ENCODE measurements at places on chromosomes 5 and 9. TPM values are rescaled to one million over a fixed set of nuclear protein-coding genes. Genes with fewer than 3 reads are reported as not detected.

DNA sequence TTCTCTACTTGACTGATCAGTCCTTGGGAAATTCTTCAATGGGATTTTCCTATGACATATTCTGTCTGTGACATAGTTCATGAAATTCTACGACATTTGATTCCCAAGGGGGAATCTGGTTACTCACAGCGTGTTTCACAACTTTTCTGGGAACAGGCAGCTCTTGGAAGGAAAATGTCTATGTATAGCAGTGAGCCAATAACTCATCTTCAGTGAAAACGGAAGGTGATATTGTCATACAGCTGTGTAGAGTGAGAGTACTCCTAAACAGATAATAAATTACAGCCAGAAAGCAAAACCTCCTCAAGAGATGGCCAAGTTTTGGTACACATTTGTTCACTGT, 91.4 kb downstream of the C9orf152 start:
- H3K36me3 ChIP-seq: no peaks in the 10 kb centered on the region
- peaks cover 38% of the 10 kb centered on the region for H3K4me1 ChIP-seq
- no peak for DNase-seq
- H3K4me3 ChIP-seq: no peak overlapping the region
- H3K27ac ChIP-seq: peak overlapping the region; percentile 96

- peaks cover 12% of the 10 kb centered on the region for H3K4me1 ChIP-seq
- no peaks in the 10 kb centered on the region for H3K36me3 ChIP-seq
- H3K27ac ChIP-seq: peak overlapping the region; percentile 85
- H3K27me3 ChIP-seq: no peaks in the 10 kb centered on the region
Measured at GRCh38 chr5:27328480-27328879, 290.1 kb upstream of the CDH9 start.

- H3K27me3 ChIP-seq: no peaks in the 10 kb centered on the region
- H3K4me3 ChIP-seq: no peak overlapping the region
- H3K27ac ChIP-seq: no peak overlapping the region
Measured at GRCh38 chr9:137382444-137383080, 40.4 kb downstream of the EXD3 start.

DNA sequence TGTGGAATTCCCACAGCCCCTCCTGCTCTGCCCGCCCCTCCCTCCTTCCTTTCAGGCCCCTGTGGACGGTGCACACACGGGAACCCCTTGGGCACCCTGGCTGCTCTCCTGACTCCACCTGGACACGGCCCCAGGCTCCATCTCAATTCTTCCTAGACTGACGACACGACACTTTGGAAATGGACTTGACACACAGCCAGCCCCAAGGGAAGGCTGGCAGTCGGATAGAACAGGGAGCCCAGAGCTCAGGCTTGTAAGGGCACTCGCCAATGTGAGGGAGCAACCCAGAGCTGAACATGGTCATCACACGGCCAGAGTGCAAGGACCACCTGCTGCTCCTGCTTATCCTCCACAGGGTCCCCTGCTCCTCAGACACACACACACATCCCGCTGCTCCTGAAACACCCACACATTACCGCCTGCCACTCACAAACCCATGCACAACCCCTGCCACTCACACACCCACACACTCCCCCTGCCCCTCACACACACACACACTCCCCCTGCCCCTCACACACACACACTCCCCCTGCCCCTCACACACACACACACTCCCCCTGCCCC, 8.9 kb downstream of the SLC9A3 start:
- peaks cover 2% of the 10 kb centered on the region for H3K36me3 ChIP-seq
- peaks cover 46% of the 10 kb centered on the region for H3K27me3 ChIP-seq
- no peak overlapping the region for H3K4me3 ChIP-seq
- no peak for DNase-seq

DNA sequence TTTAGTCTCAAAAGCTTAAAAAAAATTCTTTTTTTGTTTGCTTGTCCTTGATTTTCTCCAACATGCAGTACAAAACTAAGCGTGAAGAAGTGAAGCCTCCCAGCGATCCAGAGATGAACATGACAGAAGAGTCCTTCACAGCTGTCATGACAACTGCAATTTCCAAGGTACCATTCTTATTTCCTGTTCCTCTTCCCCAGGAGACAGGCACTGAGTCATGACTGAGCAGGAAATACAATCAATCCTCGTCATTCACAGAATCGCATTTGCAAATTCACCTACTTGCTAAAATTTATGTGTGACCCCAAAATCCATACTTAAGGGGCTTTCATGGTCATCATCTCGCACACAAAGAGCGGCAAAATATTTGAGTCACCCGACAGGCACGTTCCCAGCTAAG, 77.3 kb downstream of the SLC1A1 start:
- no peaks in the 10 kb centered on the region for H3K4me1 ChIP-seq
- H3K27ac ChIP-seq: no peak overlapping the region
- no peaks in the 10 kb centered on the region for H3K27me3 ChIP-seq

- H3K27ac ChIP-seq: no peak overlapping the region
- no peaks in the 10 kb centered on the region for H3K4me1 ChIP-seq
- no peaks in the 10 kb centered on the region for H3K36me3 ChIP-seq
- H3K4me3 ChIP-seq: no peak overlapping the region
- peaks cover 35% of the 10 kb centered on the region for H3K27me3 ChIP-seq
Measured at GRCh38 chr9:37636511-37637448, 14.0 kb upstream of the FRMPD1 start.

GRCh38 chr5:172828911-172829431, 5.1 kb upstream of the ERGIC1 start:
- DNase-seq: no peak
- H3K4me1 ChIP-seq: peaks cover 28% of the 10 kb centered on the region
- H3K27ac ChIP-seq: peak overlapping the region; percentile 30
- no peaks in the 10 kb centered on the region for H3K27me3 ChIP-seq
- H3K4me3 ChIP-seq: no peak overlapping the region
- peaks cover 15% of the 10 kb centered on the region for H3K36me3 ChIP-seq

- DNase-seq: no peak
- H3K4me3 ChIP-seq: no peak overlapping the region
- no peaks in the 10 kb centered on the region for H3K27me3 ChIP-seq
- no peak overlapping the region for H3K27ac ChIP-seq
Measured at GRCh38 chr9:94082553-94082952, 1.7 kb upstream of the PTPDC1 start.

DNA sequence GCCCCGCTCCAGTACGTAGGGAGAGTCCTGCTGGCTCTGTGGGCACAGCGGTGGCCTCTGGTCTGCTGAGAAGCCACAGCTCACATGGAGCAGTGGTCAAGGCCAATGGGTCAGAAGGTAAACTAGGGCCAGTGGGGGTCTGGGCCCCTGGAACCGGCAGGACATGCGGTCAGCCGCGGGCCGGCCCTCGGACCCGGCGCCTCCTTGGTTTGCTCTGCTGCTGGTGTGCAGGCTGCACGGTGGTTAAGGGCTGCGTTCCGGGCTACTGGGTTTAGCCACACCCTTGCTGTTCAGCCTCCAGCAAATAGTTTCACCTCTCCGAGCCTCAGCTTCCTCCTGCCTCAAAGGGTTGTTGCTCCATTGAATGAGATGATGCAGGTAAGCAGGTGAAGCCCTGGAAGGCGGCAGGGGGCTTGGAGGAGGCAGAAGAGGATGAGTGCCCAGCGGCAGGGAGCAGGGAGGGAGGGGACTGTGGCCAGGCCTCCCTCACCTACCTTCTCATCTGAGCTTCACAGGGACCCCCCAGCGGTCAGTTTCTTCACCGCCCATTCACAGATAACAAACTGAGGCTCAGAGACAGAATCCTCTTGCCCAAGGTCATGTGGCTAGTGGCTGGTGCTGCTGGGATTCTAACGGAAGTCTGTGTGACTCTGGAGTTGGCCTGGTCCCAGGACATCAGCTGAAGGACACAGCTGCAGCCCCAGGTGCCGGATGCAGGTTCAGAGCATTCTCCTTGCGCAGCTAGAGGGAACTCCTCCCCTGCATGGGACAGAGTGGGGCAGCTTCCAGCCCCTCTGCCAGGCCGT, 3.7 kb upstream of the COL5A1 start:
- H3K27ac ChIP-seq: no peak overlapping the region
- no peaks in the 10 kb centered on the region for H3K27me3 ChIP-seq
- peaks cover 4% of the 10 kb centered on the region for H3K36me3 ChIP-seq

DNA sequence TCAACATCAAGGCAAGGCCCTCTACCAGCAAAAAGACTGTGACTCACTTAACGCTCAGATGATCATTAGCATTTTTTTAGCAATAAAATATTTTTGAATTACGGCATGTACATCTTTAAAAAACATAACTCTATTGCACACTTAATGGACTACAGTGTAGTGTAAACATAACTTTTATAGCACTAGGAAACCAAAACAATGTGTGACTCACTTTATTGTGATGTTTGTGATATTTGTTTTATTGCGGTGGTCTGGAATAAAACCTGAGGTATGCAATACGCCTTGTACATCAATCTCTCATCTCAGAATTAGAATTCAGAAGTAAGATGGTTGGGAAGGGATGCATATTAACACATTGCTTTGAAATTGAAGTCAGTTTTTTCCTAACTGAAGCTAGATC, 106.9 kb upstream of the PTCH1 start:
- H3K27ac ChIP-seq: no peak overlapping the region
- H3K4me3 ChIP-seq: no peak overlapping the region
- DNase-seq: no peak

- H3K4me3 ChIP-seq: no peak overlapping the region
- no peaks in the 10 kb centered on the region for H3K27me3 ChIP-seq
- no peak for DNase-seq
Measured at GRCh38 chr9:121067640-121068039, 7.1 kb upstream of the CNTRL start.

GRCh38 chr9:107606149-107606790, 116.7 kb upstream of the KLF4 start:
- no peak for DNase-seq
- H3K4me3 ChIP-seq: no peak overlapping the region
- H3K4me1 ChIP-seq: no peaks in the 10 kb centered on the region

DNA sequence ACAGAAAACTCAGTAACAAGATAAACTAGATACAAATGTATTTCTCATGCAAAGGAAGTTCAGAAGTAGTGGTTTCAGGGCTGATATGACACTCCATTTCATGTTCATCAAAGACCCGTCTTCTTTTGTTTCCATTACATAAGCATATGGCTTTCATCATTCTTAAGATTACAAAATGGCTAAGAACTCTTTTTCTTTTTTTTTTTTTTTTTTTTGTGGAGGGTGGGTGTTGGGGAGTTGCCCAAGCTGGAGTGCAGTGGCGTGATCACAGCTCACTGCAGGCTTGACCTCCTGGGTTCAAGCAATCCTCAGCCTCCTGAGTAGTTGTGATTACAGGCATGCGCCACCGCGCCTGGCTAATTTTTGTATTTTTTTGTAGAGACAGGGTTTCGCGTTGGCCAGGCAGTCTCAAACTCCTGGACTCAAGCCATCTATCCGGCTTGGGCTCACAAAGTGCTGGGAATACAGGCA, 22.0 kb upstream of the PTBP3 start:
- H3K4me3 ChIP-seq: no peak overlapping the region
- no peaks in the 10 kb centered on the region for H3K27me3 ChIP-seq
- no peak overlapping the region for H3K27ac ChIP-seq
- no peak for DNase-seq

- peaks cover 57% of the 10 kb centered on the region for H3K27me3 ChIP-seq
- H3K4me3 ChIP-seq: no peak overlapping the region
- H3K27ac ChIP-seq: no peak overlapping the region
- H3K36me3 ChIP-seq: no peaks in the 10 kb centered on the region
Measured at GRCh38 chr5:172579403-172579990, 61.6 kb upstream of the NEURL1B start.

DNA sequence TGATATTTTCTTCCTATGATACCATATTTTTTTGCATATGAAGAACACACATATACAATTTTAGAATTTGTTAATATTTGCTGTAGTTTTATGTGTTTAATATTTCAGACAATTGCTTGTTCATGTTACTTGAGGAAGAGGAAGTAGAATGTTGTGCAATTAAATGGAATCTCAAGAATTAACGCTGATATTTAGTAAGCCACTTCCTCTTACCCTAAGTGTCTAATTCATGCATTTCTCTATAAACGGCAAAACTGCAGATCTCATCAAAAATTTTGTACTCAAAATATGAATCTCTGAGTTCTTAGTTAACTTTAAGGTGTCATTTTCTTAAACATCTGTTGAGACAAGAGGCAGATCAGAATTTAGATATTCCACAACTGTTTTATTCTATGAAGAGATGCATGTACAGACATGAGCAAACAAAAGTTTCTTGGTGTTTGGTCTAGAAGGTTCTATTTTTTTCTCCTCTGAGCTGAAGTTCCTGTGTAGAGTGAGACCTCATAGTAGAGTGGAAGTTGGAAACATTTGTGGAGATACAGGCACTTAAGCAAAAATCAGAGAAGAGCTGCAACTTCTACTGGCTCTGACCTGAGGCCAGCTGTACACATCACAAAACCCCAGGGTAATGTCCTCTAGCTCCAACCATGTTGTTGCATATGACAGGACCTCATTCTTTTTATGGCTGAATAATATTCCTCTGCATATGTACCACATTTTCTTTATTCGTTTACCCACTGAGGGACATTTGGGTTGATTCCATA, 16.6 kb upstream of the TGFBI start:
- H3K4me3 ChIP-seq: no peak overlapping the region
- peak overlapping the region; percentile 42 for H3K27ac ChIP-seq
- no peak for DNase-seq
- H3K36me3 ChIP-seq: no peaks in the 10 kb centered on the region
- H3K4me1 ChIP-seq: peaks cover 73% of the 10 kb centered on the region

GRCh38 chr5:93044859-93045666, 536.0 kb downstream of the NR2F1-AS1 start:
- no peaks in the 10 kb centered on the region for H3K27me3 ChIP-seq
- no peak overlapping the region for H3K4me3 ChIP-seq
- H3K4me1 ChIP-seq: no peaks in the 10 kb centered on the region
- no peaks in the 10 kb centered on the region for H3K36me3 ChIP-seq
- no peak for DNase-seq

The EQTN gene
- not detected for total RNA-seq

The FIBCD1 gene
- 6.8 TPM for total RNA-seq

The PKD2L2 gene
- total RNA-seq: not detected

The TXN gene
- total RNA-seq: 172 TPM

The CTSV gene
- 0.34 TPM for total RNA-seq

The BAAT gene
- total RNA-seq: 0.24 TPM

The PRDM9 gene
- total RNA-seq: not detected

The PCDHA10 gene
- total RNA-seq: 6.7 TPM

The SEMA5A gene
- total RNA-seq: 249 TPM
